Activated CD4-positive, alpha-beta T cell treated with anti-CD3 and anti-CD28 coated beads for 36 hours (primary cell): ENCODE measurements at places on chromosomes 4 and X. TPM values are rescaled to one million over a fixed set of nuclear protein-coding genes. Genes with fewer than 3 reads are reported as not detected.

The SLC10A4 gene
- total RNA-seq: not detected

DNA sequence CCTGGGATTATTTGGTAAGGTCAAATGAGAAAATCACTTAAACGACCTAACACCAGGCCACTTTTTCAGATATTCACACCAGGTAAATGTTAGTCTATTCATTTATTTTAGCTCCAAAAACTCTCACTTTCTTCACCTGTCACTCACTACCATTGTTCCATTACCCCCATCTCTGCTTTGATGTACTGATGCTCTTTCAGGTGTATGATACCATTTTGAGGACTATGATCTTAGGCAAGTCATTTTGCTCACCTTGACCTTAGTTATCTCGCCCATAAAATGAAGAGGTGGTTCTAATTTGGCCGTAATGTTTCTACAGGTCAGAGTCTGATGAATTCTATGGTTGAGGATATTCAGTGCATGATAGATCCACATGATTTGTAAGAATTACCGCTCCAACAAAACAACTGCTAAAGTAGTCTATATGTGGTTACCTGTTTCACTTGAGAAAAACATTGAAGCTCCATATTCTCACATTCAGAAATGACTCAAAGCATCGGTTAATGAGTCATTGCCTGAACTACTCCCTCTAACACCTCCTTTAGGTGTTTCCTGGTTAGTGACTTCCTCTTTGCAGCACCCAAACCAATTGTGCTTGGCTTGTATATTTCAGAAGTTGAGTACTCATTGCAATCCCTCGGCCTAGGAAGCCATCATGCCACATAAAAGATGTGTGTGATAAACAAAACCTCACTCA is 4.5 kb downstream of the DTHD1 start:
- DNase-seq: peak; percentile 72

DNA sequence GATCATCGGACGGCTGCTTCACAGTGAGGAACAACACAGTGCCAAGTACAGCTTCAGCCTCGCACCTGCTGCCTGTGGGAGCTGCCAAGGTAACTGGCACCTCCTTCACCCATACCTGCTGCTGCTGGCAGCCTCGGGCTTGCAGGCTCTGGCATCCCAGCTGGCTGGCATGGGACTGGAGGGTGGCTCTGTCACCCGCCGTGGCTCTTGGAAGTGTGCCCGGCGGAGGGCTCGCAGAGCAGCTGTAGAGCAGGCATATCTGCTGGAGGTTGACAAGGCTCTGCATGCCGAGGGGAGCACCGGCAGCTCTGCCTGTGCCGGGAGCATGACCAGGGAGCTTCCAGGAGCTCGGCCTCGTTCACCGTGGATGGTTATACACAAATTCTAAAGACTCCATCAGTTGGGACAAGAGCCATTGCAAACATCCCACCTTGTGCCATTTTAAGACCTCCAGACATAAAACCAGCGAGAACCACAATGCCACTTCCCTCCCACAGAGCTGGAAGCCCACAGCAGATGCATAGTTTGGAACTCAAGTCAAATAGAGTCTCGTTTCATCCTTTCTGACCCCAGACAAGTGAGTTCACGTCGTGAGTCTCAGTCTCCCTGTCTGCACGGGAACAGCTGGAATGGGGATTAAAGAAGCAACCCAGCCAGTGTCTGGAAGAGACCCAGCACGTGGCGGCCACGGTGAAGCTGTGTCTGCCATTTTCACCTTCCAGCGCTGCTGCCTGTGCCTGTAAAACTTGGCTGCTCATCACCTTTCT is 84.3 kb upstream of the PSAPL1 start:
- no peak for DNase-seq

DNA sequence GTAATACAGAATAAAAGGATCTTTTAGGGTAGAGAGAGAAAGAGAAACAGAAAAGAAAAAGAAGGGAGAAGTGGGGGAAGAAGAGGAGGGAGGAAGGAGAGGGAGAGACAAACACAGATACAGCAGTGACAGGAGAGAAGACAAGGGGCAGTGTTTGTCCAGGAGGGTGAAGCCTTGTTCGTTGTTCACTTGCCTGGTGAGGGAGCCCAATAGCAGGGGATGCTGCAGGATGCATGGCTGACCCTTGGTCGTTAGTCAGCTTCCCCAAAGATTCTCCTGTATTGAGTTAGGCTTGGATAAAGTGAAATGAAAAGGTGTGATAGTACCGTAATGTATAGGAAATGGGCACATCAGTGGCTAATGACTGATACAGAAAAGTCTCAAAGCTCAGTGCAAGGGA is 403.7 kb downstream of the IL15 start:
- no peak for DNase-seq

DNA sequence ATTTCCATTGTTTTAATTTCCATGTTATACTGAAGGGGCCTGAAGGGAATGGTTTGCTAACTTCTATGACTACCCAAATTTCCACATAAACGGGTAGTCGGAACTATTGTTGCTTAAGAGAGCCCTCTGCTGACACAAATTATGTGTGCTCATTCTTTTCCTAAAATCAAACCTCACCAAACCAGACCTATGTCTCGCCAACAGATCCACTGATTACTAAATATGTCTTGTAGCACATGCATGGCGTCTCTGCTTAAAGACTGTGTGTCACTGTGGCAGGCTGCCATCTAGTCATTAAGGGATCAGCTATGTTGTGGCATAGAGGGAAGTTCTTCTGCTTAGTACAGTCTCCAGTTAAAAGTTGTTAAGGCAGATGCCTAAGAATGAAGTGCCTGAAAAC is 25.1 kb downstream of the PIR start:
- peak; percentile 4 for DNase-seq

The CYLC1 gene
- total RNA-seq: not detected

The ERVMER34-1 gene
- 0.67 TPM for total RNA-seq

DNA sequence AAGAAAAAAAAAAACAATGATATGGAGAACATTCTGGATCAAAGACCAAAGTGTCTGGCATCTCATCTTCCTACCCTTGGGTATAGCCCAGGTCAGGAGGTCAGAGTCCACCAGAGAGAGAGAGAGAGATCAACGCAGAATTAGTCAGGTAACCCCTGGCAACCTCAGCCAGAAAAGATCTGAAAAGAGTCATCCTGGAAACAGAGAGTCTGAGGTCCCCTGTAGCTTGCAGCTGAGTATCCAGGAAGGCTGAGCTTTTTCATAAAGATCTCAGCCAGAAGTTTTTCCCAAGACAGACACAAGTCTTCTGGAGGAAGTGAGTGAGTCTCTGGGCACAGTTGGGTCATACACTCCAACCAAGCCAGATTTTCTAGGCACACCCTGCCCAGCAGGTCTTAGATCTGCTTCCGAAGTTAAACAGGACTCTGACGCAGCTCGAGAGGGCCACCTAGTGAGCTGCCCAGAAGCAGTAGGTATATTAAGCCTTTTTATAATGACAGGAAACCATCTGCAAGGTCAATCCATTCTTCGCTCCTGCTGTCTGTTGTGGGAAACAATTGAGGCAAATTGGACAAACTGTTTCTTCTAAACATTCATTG is 35.7 kb downstream of the ACE2 start:
- peak; percentile 49 for DNase-seq

DNA sequence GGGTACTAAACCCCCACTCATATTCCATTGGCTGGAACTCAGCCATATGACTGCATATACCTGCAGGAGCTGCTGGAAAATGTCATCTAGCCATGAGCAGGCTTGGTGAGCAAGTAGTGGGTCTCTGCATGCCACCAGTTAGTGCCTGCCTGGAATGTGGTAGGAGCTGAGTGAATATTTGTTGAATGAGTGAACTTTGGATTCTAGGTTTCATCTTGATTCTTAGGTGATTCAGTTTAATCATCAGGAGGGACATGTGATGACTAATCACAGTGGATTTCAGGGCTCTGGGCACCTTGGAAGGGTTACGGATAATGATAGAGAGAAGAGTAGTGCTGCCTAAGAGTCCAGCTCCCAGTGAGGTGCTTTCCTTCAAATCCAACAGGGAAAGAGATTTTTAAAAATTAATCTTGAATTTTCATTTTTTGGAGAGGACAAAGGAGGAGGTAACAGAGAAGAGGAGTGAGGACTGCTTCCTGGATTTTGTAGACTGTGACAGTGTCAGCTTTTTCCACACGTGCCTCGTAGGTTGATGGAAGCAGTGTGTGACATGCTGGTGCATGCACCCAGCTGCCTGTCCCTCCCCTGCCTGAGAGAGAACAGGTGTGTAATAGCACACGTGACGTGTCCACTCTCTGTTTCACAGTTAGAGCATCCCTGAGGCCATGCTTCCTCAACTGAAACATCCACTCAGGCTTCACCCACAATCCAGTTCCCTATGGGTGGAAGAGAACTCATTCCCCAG is 30.4 kb downstream of the NHS start:
- no peak for DNase-seq

The ERCC6L gene
- total RNA-seq: 11.3 TPM

- no peak for DNase-seq
Measured at GRCh38 chr4:112060212-112060611, 85.0 kb upstream of the FAM241A start.

DNA sequence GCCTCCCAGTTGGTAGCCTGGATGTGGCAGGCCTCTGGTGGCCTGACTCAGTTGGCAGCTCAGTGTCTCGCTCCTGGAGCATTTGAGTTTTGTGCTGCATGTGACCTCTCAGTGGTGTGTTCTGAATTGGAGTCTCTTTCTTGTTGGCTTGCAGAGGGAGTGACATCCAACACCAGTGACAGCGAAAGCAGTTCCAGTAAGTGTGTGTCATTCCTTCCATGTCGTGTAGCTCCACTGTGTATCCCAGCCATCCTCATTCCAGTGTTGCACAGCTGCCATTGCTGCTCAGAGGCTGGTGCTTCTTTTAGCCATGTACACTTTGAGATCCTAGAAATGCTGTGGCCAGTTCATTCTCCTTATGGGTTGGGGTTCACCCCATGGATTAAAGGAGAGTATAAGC is 52.4 kb downstream of the DLG3 start:
- DNase-seq: no peak

The WAS gene
- total RNA-seq: 85.9 TPM

DNA sequence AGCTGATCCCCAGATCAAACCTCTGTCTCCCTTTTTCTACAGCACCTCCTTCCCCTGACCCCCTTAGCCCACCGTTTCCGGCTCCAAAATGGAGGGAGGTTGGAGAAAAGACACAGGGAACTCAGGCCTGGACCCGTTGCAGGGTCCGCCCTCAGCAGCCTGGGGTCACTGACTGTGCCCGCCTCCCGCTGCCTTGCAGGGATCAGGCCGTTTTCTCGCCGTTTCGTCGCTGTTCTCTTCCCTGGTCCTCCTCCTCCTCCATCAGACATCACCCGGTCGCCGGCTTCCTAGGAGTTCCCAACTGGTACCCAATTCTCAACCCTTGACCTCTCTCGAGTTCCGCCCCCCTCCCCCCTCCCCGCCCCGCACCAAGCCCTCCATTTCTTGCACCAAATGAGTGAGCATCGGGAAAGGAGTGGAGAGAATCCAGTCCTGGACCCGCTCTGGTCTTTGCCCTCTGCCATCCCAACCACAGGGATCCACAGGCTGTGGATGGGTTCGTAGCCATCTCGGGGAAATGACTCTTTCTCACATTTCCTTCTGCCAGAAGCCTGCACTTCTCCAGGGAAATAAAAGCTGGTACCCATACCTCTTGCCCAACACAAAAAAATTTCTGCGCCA is 493 bp downstream of the TCEAL5 start:
- no peak for DNase-seq

- no peak for DNase-seq
Measured at GRCh38 chr4:181674315-181674875, 568.8 kb upstream of the TENM3 start.

DNA sequence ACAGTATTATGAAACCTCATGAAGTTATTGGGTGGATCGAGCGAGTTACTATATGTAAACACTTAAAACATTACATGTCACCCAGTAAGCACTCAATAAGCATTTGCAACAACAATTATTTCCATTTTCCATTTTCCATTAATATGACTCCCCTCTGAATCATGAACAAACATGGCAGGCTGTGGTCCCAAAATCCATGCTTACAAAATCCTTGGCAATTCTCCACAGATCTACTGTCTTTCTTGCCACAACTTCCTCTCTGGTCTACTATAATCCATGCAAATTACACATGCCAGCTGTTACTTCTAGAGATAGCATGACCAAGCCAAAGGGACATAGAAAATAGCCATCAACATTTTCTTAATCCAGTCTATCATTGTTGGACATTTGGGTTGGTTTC is 22.0 kb downstream of the ASB11 start:
- DNase-seq: no peak

DNA sequence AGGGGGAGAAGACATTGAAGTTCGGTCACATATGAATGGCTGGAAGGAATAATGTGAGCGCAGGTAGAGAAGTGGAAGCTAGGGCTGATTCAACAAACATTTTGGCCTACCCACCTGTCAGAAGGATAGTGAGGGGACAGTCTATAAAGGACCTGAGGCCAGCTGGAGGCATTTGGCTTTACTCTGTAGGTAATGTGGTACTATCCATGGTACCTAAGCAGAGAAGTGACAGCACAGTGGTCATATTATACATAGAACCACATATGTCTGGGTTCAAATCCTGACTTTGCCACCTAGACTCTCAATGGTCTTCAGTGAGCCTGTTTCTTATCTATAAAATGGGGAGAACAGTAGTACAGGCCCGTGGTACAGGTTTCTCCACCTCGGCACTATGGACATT is 257.1 kb downstream of the EVC2 start:
- no peak for DNase-seq

GRCh38 chrX:118724365-118724764 is 3.0 kb upstream of the IL13RA1 start:
- no peak for DNase-seq

DNA sequence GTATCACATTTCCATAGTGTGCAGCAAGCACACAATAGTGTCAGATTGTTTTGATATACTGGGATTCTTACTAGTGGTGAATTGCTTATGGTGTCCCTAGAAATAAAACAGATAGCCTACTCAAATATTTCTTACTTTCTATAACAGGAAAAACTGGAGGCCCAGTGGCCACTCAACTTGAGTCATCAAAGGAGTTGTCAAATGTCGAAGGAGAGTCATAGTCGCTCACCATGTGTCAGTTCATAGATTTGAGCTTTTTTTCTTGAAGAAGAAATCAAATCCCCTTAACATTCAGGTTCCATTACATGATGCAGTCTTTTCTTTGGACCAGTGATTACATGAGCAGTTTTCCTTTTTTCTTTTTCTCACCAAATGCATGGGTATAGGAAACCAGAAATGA is 1271.0 kb downstream of the RAPGEF2 start:
- DNase-seq: no peak

GRCh38 chrX:129540068-129540653 is at the start of gene OCRL:
TSS of gene OCRL (plus strand) at chrX:129540259. CDS start at chrX:129540440, 181 bp downstream.
- DNase-seq: peak; percentile 73

- DNase-seq: no peak
Measured at GRCh38 chr4:118968813-118969212, 80.2 kb downstream of the SYNPO2 start.

The SCD5 gene
- total RNA-seq: 1.3 TPM

DNA sequence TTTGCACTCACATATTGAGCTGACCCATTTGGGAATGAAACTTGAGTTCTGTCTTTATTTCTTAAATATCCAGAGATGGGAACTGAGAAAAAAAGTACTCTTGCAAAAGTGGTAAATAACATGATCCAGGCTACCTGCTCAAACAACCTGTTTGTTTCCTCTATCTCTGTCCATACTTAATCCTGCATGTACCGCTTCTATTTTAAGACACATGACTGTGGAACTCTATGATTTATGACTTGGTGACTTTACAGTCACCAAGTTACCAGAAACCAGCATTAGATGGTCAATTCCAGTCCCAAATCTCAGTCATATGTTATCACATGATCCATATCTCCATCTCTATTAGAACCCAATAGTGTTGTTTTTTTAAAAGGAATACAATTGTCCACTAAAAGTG is 606.7 kb downstream of the EPHA5 start:
- DNase-seq: no peak
